ENCODE measurements at places on chromosomes 4 and X.

- DNase-seq = no peak
These were observed 14.9 kb downstream of the AMMECR1 start for GRCh38 chrX:110302975-110303374.

GRCh38 chr4:164318350-164318749 lies 435.6 kb upstream of the SMIM31 start:
- no peak for DNase-seq

- DNase-seq = no peak
These were observed 184.0 kb downstream of the PCDH7 start for GRCh38 chr4:30904215-30904555.

DNA sequence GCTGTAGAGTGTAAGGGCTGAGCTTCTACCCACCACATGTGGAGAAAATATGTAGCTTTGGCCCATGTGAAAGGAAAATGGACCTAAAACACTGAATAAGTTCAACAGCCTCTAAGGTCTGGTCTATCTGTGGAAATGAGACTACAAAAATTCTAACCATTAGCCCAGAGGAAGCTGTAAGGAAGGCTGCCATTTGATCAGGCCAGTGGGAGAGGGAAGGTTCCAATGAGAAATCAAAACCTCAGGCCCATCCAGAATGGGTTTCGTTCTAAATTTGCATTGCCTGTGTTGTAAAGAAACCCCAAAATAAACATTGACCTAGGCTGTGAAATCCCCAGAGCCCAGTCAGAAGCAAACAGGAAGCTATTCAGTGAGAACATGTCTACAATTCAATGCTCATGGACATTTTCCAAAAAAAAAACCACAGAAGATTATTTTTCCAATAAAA lies 320.4 kb upstream of the SLC7A11 start:
- no peak for DNase-seq

GRCh38 chr4:78298618-78299017 lies 241.5 kb downstream of the FRAS1 start:
- no peak for DNase-seq

- DNase-seq = no peak
These were observed 9.0 kb upstream of the MAGEC2 start for GRCh38 chrX:142214081-142214480.

GRCh38 chr4:33625748-33626147 lies 2618.6 kb downstream of the ARAP2 start:
- DNase-seq = no peak

DNA sequence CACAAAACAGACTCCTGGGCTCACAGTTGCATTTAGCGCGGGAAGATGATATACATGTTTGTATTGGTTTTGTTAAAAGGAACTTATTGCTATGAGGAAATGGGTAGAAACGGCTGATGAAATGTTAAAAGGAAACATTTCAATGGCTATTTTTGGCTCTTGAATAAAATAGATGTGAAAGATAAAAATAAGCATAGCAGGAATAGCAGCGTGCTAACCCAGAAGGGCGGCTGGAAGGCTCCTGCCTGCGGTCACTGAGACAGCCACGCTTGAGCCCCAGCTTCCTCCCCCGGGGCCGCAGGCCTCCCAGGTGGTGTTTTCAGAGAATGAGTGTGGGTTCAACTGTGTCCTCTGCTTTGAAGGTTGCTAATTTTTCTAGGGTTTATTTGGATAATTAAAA lies 35.0 kb upstream of the CLCN4 start:
- DNase-seq = peak; percentile 47

- DNase-seq = peak; percentile 86
These were observed 657 bp upstream of the ANKRD50 start for GRCh38 chr4:124713185-124713592.

- no peak for DNase-seq
These were observed 23.8 kb downstream of the TMEM131L start for GRCh38 chr4:153489856-153490558.

DNA sequence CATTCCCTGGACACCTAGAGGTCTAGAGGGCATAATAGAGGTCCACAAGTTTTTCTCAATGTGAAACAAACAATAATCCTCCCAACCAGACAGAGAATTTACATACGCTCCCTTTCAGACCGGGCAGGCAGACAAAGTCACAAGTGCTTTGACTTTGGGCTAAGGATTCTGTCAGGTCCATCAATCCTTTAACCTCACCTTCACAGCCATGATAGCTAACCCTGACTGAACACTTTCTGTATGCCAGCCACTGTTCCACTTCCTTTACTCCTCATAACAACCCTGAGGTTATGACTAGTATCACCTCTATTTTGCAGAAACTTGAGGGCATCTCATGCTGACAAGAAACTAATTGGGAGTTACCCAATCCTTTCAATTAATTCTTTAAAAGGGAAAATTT lies 118.8 kb upstream of the AFF2 start:
- DNase-seq = no peak

GRCh38 chr4:31058656-31059055 lies 338.5 kb downstream of the PCDH7 start:
- DNase-seq = no peak

DNA sequence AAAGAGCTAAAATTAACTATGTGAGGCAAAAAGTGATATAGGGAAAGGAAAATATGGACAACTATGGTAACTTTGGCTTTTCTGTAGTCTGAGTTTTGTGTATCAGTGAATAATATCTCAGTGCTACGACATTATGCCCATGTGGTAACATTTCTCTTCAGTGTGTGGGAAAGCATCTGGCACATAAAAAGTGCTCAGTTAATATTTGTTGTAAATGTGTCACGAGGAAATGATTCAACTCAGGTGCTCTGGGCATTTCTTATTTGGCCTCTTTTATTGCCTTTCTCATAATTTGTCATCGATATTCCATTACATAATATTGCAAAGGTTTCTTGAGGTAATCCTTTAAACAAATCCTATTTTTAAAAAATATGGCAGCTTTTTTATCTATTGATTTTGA lies 17.6 kb downstream of the OFD1 start:
- no peak for DNase-seq

DNA sequence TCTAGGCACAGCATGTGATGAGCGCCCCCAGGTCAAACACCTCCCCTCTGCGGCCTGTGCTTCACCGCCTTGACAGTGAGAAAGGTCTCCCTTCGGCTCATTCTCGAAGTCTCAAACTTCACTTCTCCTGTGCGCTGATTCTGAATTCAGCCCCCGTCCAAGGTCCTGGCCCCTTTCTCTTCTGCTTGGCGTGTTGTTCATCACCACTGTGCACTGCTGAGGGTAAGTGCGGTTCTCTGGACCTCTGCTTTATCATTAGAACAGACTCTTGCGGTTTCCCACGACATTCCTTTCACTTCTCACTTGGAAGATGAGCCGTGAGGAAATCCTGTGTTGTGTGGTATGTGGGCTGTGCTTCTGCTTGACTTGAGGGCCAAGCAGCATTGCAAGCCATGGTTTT lies 11.9 kb downstream of the HTT-AS start:
- no peak for DNase-seq

DNA sequence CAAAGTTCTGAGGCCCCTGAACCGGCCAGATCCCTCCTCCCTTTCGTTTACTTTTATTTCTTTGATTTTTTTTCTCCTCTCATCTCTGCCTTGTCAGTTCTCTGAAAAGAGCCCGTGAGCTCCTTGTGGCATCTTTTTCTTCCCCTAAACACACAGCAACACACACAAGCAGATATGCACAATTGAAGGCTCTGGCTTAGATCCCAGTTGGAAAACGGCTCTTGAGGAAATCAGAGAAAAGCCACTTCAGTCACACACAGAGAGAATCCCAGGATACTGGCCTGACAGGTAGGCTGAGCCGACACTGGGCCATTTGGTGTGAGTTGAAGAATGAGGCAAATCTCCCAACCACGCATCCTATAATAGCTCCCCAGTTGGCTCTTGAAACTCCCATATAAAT lies 12.9 kb downstream of the DIPK2B start:
- DNase-seq = no peak

GRCh38 chrX:154660541-154660940 lies 7.2 kb upstream of the CTAG2 start:
- DNase-seq = no peak

GRCh38 chrX:13005661-13006473 lies 31.0 kb downstream of the TMSB4X start:
- no peak for DNase-seq

- DNase-seq = no peak
These were observed 688 bp upstream of the EVC start for GRCh38 chr4:5710065-5710960.

DNA sequence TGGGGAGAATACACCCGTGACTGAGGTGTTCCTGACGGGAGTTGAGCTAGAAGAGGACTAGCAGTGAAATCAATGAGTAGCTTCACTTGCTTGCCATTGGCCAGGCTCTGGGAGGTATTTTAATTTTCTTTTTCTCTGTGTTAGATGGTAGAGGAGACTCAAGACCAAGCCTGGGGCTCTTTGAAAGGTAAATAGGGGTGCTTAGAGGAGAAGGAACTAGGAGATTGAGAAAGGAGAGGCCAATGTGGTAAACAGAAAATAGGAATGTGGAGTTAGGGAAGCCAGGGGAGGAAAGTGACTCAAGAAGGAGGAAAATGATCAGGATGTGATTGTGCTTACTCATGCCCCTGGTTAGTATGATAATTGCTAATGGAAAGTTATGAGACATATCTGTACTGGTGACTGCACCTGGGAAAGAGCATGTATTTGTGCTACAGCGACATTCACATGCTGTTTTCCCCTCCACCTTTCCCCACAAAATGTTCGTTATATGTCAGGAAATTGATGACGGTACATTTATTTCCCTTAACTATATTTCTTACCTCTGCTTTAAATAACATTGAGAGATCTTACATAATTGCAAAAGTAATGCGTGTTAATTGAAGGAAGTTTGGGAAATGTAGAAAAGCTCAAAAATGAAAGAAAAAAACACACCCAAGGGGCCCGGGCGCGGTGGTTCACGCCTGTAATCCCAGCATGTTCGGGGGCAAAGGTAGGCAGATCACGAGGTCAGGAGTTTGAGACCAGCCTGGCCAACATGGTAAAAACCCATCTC lies 16.9 kb upstream of the LRBA start:
- DNase-seq = peak; percentile 74

DNA sequence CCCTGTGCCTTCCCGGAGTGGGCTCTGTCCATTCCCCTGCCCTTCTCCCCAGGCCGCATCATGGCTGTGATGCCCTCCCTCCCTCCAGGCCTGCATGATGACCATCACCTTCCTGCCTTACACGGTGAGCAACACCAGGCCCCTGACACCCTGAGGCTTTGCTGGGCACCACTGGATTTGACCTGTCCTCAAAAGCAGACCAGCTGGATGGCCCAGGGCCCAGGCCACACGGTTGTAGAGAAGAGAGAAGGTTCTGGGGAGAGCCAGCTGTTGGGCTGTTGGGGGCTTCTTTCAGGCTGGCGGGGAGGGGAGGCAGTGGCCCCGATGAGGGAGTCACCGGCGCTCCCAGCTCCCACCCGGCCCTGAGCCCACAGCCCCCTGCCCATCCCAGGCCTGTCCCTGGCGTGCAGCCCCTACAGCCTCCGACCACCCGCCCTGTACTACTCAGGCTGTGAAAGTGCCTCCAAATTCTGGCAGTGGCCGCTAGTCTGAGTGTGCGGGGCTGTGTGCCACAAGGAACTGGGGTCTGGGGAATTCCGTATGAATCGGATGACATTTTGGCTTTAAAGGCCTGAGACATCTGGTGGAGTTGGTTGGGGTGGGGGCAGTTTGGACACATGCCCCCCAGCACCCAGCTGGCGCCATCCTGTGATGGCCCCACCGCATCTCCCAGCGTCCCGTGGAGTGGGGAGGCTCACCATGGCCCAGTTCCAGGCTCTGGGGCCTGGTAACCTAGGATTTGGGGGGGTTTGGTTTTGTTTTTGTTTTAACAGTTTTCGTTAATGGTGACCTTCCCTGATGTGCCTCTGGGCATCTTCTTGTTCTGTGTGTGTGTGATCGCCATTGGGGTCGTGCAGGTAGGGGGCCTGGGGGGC lies 19.6 kb downstream of the TMEM175 start:
- no peak for DNase-seq

DNA sequence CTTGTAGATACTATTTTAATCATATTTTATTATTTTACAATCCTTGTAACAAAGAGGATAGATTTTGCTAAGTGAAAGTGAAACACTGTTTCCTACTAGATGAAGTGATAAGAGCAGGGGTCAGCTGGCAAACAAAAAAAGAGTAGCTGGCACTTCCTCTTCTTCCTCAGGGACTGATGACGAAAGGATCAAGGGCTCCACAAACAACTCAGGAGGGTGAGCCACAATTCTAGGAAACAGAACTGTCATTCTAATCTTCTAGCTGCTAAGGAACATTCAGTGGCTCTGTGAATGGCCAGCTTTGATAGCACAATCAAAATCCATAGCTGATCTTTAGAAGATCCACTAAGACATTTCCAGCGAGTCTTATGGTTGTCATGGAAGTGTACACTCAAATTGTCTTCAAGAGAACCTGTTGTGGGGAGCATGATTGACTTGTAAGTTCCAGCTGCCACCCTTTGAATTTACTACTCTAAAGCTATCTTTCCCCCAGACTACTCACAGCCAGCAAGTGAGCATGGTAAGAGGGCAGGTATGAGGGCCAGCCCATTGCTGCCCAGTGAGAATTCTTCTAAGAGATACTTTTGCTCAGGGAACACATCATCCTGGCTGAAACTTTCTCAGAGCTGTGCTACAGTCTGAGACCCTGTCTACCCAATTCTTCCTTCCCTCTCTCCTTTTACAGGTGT lies 275.7 kb upstream of the RASGEF1B start:
- DNase-seq = peak; percentile 86

GRCh38 chr4:23388699-23389395 lies 501.0 kb downstream of the PPARGC1A start:
- no peak for DNase-seq

Measured in hematopoietic multipotent progenitor cell treated with erythropoietin and hydrocortisone succinate and interleukin-3 and kit ligand, for 8 days (in vitro differentiated cells).